Stimulated activated CD8-positive, alpha-beta memory T cell treated with anti-CD3 and anti-CD28 coated beads, Interleukin-2, amount 100 ng/mL, for 1 hour (primary cell): ENCODE measurements at places on chromosomes 5 and 9.

DNA sequence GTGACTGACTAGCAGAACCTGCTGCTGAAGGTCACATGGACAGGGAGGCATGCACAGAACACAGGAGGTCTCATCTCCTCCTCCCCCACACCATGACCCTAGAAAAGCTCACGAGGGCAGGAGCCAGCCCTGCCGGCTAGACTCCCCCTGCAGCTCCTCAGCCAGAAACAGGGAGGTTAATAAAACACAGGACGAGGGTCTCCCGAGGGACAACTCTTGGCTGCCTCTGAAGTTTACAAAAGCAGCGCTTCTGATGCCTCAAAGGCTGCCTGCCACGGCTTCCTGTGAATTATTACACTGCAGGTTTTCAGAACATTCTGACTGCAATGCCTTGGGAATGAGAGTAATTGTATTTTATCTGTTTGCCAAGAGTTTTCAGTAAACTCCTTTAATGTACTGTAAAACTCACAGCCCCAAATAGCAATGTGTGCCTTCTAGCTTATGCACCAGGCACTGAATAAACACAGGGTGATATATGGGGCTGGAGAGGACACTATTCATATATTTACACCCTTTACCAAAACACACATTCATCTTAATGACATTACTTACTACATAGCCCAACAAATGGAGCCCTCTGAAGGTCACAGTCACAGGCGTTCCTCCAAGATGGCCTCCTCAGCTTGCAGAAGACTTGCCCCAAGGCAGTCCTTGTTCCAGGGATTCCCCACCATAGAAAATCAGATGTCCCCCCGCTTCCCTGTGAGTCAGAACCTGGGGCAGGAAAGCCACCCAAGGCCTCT, 83.7 kb downstream of the C5orf15 start:
- no peak for DNase-seq

DNA sequence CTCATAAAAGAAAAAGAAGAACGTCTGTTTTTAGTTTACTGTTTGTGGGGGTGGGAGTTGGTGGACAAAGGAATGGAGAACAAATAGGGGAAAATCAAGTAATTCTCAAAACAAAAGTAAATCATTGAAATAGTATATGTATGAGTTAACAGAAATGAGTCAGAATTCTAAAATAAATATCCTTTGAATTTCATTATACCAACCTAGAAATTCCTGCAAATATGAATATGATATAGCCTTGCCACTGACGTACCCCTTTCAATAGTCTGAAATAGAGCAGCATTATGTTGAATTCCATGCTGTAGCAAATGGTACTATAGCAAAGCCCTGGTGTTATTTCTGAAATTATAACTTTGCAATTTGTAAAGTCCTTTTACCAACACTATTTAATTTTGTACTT, 29.6 kb upstream of the DTWD2 start:
- no peak for DNase-seq

DNA sequence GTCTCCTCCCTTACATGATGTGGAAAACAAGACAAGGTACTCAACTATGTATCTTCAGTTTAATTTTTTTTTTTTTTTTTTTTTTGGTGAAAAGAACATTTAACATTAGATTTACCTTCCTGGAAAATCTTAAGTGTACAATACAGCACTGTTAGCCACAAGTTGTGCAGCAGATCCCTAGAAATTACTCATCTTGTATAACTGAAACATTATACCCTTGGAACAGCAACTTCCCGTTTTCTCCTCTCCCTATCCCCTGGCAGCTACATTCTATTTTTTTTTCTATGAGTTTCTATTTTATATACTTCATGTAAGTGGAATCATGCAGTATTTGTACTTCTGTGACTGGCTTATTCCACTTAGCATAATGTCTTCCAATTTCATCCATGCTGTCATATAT, 421.9 kb upstream of the FTMT start:
- DNase-seq, result no peak

DNA sequence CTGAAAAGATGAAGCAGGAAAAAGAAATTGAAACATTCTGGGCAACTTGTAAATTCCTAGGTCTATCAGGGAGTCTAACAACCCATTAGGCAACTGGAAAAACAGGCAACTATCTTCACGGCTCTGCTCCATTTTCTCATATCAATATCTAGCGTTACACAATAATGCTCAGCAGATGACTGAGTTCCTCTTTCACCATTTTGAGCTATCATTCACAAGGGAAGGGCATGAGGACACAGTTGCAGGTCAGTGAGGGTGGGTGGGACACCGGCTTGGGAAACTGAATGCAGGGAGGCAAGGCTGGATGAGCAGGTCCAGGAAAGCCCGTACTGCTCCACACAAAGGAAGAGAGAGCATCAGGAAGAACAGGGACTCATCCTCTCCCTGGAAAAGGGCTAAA, 67.0 kb downstream of the FRMD3 start:
- DNase-seq, result no peak

DNA sequence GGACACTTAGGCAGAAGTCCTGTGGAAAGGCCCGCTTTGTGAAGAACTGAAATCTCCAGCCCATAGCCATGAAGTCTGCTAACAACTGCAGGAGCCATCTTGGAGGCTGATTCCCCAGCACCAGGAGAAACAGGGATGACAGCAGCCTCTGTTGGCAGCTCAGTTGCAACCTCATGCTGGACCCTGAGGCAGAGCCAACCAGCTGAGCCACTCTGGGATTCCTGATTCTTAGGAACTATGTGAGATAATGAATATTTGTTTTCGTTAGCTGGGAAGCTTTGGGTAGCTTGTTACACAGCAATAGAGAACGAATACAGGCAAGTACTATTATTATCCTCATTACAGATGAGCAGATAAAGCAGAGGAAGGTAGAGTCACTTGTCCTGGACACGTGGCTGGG, 210.5 kb upstream of the ANKH start:
- DNase-seq, result no peak

GRCh38 chr5:31392061-31392460, 139.8 kb downstream of the DROSHA start:
- DNase-seq, result no peak

- no peak for DNase-seq
These were observed 18.2 kb upstream of the ZNF618 start for GRCh38 chr9:113857875-113858274.

GRCh38 chr9:88828492-88828974, 162.7 kb upstream of the S1PR3 start:
- DNase-seq, result no peak

DNA sequence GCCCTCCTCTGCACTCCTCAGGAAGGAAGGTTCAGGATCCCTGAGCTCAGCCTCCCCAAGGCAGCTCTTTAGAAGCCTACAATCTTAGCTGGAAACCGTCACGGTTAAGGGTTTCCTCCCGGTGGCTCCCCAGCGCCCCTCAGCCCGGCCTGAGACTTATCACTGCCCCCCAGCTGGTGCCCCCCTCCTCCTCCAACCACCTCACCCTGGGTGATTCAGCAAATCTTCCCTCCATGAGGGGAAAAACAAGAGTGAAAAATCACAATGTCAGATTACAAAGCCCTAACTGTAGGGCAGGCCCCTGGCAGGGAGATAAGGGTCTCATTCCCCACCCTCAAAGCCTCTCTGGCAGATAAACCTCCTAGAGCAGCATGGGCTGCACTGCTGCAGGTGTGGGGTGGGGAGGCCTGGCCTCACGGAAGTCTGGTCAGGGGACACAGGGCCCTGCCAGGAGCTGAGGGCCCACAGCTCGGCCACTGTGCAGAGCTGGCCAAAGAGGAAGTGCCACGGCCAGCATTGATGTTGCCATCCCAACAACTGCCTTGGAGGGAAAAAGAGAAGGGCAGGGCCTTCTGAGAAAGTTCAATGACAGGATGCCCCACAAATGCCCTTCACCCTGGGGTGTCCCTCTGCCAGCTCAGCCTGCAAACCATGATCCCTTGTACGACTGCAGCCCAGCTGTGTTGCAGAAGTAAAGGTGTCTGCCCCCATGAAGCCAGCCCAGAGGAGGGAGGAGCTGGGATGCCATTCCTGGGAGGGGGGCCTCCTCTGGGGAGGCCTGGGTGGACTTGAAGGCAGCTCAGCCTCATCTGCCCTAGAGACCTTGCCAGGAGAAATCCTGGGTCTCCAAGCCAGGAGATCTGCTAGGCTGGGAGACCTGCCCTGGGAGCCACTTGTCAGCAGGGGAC, 25.9 kb downstream of the GFI1B start:
- no peak for DNase-seq

DNA sequence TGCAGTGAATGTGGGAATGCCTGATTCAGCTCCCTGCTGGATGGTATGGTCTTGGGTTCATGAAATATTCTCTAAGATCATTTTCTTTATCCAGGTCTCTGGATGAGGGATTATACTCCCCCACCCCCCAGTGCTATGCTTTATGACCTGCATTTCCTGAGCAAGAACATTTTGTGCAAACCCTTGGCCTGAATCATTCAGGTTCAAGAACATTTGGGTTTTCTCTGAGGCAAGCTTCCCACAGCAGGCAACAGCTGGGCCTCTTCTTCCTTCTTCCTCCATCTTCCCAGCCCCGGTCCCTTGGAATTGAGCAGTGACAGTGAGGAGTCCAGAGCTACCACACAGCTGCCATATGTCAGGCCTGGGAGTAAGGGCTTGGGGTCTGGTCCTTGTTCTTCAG, 58.6 kb upstream of the TNFSF15 start:
- no peak for DNase-seq

DNA sequence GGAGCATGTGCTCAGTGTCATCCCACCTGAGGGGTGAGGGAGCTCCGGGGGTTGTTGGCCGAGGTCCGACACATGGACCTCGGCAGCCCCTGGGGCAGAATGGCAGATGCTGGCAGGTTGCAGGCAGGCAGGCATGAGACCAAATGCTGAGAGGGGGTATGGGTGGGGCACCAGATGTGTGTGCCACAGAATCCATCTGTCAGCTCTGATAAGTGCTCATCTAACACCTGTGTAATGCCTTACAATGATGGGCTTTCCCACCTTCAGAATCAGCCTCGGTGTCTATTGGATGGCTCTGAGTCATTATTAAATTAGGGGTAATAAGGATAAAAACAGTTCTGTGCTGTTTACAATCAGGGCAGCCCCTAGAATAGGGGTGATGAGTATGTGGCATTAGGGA, 73.1 kb upstream of the SAP30L start:
- no peak for DNase-seq

GRCh38 chr9:118336250-118336942, 632.2 kb downstream of the TLR4 start:
- DNase-seq, result no peak

DNA sequence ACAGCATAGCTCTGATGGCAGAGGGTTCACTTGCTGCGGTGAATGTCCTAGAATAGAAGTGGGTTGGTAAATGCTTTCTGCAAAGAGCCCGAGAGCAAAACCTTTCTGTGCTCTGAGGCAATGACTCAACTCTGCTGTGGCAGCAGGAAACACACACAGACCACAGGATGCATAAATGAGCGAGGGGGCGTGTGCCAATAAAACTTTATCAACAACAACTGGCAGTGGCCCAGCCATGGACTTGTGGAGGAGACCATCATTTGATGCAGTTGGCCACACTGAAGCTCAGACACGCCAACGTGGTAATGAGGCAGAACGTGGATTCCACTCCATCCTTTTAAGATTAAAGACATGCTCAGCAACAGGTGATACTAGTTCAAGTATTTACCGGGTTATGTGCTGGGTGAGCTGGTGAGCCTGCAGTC, 6.8 kb downstream of the MRPL36 start:
- peak; percentile 29 for DNase-seq

GRCh38 chr5:146084376-146084775, 21.0 kb downstream of the PLAC8L1 start:
- DNase-seq, result no peak

DNA sequence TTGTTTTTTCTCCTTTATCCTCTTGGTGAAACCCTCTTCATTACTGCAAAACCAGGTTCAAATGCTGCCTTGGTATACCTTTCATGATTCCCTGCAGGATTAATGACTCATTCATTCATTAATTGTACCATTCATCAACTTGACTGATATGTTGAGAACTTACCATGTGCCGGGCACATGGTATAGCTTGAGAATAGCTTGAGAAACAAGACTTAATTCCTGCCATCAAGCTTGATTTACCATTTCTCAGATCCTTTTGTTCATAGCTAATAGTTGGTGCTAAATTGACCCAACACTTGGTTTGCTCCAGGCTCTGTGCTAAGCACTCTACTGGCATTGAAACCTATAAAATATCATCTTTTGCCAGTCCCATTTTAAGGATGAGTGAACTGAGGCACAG, 165.7 kb downstream of the YIPF5 start:
- DNase-seq, result no peak

DNA sequence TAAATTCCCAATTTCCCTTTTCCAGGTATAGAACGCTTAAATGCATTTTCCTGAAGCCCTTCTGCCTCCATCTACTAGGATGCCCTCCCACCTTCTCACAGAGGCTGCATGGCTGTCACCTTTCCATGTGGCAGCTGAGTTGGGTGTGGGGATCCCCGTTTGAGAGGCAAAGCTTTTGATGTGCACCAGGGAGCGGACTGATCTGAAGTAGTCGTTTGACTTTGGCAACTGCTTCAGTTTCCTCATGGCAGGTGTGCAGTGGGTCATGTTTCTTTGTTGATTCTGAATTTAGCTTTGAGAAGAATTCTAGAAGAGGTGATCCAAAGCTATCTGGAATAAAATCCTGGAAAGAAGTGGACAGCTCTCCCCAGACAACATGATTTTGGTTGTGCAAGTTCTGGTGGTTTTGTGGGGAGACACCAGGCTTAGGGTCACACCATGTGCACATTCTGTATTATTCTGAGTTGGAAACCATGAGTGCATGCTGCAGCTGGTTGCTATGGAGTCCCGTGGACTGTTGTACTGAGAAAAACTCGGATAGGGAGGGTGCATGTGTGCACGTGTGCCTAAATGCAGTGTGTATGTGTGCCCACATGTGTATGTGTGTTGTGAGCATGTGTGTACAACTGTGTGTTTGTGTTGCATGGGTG, 63.5 kb downstream of the GADD45G start:
- no peak for DNase-seq

GRCh38 chr5:81506378-81506777, 112.4 kb upstream of the ACOT12 start:
- no peak for DNase-seq

- DNase-seq, result no peak
These were observed 22.2 kb downstream of the RALGDS start for GRCh38 chr9:133098871-133099270.

- no peak for DNase-seq
These were observed 683 bp downstream of the DBN1 start for GRCh38 chr5:177472460-177473442.

GRCh38 chr5:180137401-180138213, 66.0 kb upstream of the RNF130 start:
- no peak for DNase-seq

DNA sequence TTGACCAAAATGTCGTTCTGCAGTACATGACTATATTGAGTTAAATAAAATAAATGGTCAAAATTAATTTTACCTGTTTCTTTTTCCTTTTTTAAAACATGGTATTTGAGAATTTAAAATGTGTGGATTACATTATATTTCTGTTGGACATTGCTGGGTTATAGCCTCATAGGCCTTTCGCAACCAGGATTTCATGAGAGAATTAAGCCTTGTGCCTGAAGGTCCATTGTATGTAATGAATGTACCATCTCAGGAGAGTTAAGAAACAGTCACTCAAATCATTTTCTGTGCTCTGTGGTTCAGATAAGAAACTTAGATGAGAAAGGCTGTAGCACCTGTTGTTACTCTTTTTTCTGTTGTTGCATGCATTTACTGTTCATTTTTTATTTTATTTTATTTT, 103.5 kb downstream of the ANGPTL2 start:
- DNase-seq, result no peak

- no peak for DNase-seq
These were observed 14.7 kb upstream of the TNC start for GRCh38 chr9:115132648-115133047.

- no peak for DNase-seq
These were observed 178.3 kb downstream of the CWC27 start for GRCh38 chr5:64947031-64947430.
